ENCODE measurements at places on chromosomes 3 and 15.
A peak's percentile ranks its signal among the peaks of the same experiment; 100 is the strongest.

GRCh38 chr3:143109861-143110260, 9.7 kb upstream of the CHST2 start:
- no peak for DNase-seq

DNA sequence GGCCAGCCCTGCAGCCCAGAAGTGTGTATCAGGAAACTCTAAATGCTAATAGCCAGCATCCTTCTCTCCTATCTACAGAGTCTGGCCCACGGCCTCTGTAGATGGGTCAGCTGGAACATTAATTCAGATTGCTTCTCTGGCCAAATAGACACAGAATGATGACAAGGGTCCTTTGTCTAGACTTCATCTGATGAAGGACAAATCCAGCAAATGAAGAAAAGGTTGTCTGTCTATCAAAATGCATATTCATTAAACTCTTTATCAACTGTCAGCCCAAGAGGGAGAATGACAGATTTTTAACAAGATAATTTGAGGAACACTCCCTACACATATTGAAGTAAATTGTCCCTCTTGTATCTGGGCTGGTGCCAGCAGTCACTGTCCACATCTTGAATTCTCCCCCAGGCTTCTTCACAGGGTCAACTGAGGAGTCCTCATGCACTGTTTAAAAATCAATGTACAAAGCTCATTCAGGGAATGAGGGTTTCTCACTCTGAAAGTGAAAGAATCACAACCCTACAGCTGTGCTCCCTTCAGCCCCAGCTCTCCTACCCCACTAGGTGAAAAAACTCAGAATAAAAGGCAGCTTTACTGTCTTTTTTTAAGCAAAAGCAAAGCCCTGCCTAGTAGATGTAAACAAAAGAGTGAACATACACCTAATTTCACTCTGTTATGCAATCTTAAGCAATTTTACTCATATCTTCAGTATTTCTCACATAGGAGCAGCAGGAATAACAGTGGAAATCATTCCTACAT, 507.7 kb downstream of the IGSF11 start:
- DNase-seq = no peak

GRCh38 chr3:23402728-23403492, 199.8 kb downstream of the UBE2E2 start:
- no peak for DNase-seq

DNA sequence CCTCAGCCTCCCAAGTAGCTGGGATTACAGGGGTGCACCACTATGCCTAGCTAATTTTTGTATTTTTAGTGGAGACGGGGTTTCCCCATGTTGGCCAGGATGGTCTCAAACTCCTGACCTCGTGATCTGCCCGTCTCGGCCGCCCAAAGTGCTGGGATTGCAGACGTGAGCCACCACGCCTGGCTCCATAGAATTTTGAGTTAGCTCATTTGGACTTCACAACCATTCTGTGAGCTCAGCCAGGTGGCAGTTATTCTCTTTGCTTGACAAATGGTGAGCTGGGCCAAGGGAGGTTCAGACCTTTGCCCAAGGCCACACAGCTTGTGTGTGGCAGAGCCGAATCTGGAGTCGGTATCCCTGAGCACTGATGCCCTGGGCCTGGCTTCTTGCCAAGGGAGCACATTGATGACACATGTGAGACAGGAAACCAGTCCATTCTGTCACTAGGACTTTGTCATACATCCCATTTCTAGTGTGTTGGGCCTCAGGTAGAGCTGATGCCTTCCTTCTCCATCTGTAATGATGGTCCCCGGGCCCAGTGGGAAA, 17.6 kb downstream of the PODXL2 start:
- DNase-seq = peak; percentile 20

DNA sequence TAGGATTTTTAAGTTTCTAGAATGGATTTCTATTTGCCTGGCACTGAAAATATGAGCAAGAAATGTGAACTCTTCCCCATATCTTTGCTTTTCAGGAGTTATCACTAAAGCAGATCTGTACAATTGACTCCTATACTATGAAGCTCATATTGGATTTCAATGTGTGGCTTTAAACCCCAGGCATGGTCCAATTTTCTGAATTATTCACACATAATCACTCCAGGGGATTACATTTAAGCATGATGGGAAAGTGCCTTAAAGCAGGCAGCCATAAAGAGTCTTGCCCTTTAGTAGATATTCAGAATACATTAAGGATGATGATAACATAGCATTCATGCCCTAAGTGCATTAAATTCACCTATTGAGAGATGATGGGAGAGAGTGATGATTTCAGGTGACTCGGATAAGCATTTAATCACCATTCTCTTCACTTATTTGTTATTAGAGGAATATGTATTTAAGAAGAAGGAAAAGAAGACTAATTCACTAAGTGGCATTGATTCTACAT, 331.8 kb upstream of the ROBO1 start:
- DNase-seq = no peak

DNA sequence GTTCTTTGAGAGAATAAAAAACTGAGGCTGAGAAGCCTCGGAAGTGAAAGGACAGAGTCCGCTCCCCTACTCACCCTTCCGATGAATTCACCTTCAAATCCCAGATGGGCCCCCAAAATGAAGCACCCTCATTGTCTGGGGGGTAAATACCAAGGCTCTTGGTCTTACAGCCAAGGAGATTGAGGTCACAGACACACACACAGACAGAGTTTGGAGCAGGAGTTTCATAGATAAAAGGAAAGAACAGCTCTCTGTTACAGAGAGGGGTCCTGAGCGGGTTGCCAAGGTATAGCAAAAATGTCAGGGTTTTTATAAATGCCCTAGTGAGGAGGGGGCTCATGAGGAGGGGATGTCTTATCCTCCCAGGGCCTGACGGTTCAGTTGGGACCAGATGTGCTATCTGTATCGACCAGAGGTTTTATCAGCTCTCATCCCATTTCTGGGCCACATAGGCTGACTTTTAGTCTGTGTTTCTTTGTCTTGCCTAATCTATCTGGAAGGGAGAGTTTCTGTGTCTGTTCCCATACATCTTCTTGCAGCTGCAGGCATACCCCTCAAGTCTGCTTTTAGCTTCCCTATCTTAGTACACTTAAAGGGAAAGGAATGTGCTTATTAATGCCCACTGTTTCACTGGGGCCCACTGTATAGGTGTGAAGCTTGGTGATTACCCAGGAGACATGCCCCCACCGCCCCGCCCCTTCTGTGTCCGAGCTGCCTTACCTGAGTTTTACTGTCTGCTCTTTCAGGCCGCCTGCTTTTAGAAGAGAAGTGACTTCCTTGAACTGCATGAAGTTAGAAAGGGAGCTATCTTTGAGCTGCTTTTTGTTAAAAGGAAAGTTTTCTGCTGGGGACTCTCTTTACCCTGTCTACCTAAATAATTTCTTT, 66.8 kb upstream of the ATP11B start:
- no peak for DNase-seq

DNA sequence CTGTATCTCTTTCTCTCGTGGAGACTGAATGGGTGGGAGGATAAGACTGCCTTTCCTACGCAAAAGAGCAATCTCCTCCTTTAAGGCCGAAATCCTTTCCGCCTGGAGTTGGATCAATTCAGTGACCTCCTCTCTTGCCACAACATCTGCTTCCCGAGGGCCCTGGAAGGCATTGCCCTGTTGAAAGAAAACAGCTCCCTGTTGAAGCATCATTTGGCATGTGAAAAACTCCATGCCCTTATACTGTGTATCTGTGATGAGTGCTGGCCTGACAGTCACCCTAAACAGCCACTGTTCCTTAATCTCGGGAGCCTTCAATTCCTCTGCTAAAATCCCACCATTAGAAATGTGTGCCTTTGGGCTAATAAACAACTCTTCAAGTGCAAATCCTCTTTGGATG, 80.2 kb downstream of the BOC start:
- DNase-seq = peak; percentile 71

- peak; percentile 89 for DNase-seq
Measured at GRCh38 chr15:48285329-48286214, 45.7 kb upstream of the DUT start.

GRCh38 chr3:164365242-164365641, 713.1 kb downstream of the SI start:
- DNase-seq = no peak
